Calu3 (cell line): ENCODE measurements at places on chromosomes 13 and 19. TPM values are rescaled to one million over a fixed set of nuclear protein-coding genes. Genes with fewer than 3 reads are reported as not detected.

The ZNF581 gene
- total RNA-seq, result 33.0 and 33.1 TPM in 2 replicates

The NBEA gene
- total RNA-seq, result 18.0 and 21.4 TPM in 2 replicates

The ZNF45 gene
- 14.9 and 20.3 TPM in 2 replicates for total RNA-seq

The CYP4F11 gene
- 2.6 and 7.2 TPM in 2 replicates for total RNA-seq
